ENCODE measurements at places on chromosomes 2 and 18. TPM values are rescaled to one million over a fixed set of nuclear protein-coding genes. Genes with fewer than 3 reads are reported as not detected.

- DNase-seq: no peak
Measured at GRCh38 chr18:24721388-24721787, 261.0 kb downstream of the HRH4 start.

Gene ROCK2
- 22.3 TPM for total RNA-seq

Gene TRABD2A
- total RNA-seq: 32.4 TPM

Gene ZSWIM2
- not detected for total RNA-seq

DNA sequence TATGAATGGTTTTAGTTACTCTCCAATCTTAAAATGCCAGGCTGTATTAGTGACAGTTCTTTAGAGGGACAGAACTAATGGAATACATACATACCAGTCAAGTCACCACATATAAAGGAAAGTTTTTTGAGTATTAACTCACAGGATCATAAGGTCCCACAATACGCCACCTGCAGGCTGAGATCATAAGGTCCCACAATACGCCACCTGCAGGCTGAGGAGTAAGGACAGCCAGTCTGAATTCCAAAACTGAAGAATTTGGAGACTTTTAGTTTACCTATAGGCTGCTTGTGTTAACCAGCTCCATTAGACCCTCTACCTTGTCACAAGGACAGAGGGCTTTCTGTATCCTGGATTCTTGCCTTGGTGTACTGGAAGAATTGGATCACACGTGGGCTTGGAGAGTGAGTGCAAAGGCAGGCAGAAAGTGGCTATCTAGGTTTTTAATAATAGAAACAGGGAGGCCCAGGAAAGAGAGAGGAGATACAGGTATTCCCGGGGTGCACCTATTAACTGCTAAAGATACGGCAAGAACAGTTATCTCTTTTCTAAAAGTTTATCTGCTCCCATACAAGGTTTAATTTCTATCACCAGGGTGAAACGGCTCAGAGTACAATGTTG lies 234.9 kb upstream of the CYRIA start:
- no peak for DNase-seq

- DNase-seq: no peak
Measured at GRCh38 chr2:234300932-234301823, 195.7 kb downstream of the ARL4C start.

DNA sequence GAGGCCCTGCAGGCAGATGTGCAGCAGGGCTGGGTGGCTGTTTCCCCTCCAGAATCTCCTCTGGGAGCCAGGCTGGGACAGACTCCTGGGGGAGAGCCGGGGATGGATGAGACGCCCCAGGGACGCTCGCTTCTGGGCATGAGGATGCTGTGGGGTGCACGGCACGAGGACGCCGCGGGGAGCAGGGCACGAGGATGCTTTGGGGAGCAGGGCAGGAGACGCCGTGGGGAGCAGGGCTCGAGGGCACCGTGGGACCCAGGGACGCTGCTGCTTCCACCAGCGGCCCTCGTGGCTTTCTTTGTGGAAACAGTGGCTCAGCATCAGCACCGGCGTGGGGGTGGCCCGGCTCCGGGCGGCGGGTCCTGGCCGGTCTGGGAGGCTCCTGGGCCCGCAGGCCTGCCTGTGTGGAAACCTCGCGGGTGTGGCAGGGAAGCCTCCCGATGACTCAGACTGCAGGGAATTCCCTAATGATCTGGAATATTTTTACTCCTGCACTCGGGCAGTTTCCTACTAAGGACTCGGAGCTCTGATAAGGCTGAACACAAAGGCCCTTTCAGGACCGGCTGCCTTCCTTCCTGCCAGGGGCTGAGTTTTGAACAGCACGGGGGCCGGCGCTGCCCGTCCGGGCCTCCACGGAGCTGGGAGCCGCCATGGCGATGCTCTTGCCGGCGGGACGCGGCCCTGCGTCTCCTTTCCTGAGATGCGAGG lies 62.6 kb downstream of the NFATC1 start:
- DNase-seq: no peak

GRCh38 chr2:227642656-227643055 lies 23.9 kb upstream of the SCYGR5 start:
- no peak for DNase-seq

Gene RMND5A
- total RNA-seq: 43.2 TPM

- no peak for DNase-seq
Measured at GRCh38 chr2:156229724-156230362, 102.7 kb downstream of the NR4A2 start.
